ENCODE measurements at places on chromosomes 4 and X.

DNA sequence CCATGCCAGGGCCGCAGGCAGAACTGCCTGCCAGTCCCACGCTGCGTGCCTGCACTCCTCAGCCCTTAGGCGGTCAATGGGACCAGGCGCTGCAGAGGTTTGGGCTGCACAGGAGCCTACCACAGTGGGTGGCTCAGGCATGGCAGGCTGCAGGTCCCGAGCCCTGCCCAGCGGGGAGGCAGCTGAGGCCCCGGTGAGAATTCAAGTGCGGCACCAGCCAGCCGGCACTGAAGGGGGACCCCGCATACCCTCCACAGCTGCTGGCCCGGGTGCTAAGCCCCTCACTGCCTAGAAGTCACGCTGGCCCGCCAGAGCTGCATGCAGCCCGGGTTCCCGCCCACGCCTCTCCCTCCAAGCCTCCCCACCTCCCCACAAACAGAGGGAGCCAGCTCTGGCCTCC, 302.5 kb upstream of the UGT8 start:
- DNase-seq = no peak

- no peak for DNase-seq
These were observed 91.2 kb downstream of the LPAR4 start for GRCh38 chrX:78838709-78839108.

DNA sequence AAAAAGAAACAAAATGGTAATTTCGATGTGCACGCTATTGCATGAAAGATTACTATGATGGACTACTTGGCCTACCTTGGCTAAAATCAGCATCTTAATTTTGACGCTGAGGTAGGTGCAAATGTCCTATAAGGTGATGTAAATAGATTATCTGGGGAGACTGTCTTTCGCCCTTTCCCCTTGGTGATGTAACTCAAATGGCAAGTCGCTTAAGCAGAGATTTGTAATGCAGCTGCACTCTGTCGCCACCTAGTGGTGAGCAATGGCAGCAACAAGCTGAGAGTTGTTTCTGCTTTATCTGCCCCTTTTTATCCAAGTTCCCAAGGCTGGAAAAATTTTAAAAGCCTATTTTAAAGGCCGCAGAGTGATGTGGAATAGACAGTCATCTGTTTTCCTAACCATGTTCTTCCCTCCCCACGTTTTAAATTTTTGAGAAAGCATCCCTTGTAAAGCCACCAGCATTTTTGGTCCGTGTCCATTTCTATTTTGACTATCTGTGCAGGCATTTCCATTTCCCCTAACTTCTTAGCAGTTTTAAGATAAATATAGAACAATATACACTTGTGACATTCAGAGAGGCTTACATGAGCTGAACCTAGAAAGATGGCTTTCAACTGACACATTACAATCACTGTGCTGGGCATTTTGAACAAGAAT, 62.4 kb upstream of the PDLIM3 start:
- DNase-seq = peak; percentile 73

- DNase-seq = peak; percentile 73
These were observed 43.7 kb upstream of the TMSB15B start for GRCh38 chrX:103918571-103919269.

DNA sequence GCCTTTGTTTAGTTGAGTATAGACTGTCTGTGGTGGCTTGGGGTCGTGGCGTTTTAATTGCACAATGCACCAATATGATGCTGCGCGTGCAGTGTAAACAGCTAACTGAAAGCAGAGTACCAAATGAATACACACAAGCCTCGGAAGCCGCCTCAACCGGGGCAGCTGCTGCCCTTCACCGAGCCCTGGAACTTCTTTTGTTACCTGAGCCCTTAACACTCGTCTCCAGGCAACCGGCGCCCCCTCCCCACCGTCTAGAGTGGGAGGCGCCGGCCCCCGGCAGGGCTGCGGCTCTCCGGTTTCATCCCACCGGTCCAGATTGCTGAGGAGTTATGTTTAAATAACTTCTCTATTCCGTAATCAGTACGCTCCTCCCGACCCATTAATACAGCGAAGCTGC, 173.2 kb upstream of the TBL1X start:
- DNase-seq = no peak

- no peak for DNase-seq
These were observed 701 bp downstream of the ARHGAP4 start for GRCh38 chrX:153925387-153925738.

- no peak for DNase-seq
These were observed 34.6 kb downstream of the CNKSR2 start for GRCh38 chrX:21408788-21409187.

DNA sequence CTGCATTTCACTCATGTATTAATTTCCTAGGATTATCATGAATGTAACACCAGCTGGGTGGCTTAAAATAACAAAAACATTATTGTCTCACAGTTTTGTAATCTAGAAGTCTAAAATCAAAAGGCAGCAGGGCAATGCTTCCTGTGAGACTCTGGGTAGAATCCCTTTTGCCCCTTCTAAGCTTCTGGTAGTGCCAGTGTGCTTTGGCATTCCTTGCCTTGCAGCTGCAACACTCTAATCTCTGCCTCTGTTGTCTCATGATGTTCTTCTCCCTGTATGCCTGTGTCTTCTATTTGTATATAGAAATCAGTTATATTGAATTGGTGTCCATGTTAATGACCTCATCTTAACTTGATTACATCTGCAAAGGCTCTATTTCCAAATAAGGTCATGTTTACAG, 1117.3 kb downstream of the PCDH18 start:
- DNase-seq = no peak

DNA sequence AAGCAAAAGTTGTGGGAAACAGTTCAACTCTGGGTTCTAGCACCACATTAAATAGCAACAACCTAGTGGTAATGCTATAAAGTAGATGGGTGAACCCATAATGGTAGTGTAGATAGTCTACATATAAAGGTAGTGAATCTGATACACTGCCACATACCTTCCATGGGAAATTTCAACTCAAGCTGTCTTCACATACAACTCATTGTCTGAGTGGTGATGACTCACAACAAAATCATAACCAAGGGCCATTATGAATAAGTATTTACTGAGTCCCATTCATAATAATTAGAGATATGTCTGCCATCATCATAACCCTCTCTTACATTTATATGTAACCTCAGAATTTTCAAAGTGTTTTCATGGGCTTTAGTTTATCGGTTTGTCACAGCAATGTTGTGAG, 34.8 kb downstream of the EGF start:
- DNase-seq = peak; percentile 70

DNA sequence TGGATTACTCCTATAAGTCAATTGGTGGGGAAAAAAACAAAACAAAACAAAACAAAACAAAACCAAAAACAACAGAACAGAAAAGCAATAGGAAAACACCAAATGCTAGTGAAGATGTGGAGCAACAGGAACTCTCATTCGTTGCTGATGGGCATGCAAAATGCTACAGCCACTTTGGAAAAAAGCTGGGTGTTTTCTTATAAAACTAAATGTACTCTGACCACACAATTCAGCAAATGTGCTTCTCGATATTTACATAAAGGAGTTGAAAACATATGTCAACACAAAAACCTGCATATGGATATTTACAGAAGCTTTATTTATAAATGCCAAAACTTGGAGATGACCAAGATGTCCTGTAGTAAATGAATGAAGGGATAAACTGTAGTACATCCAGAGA, 703.6 kb upstream of the FAM241A start:
- no peak for DNase-seq

DNA sequence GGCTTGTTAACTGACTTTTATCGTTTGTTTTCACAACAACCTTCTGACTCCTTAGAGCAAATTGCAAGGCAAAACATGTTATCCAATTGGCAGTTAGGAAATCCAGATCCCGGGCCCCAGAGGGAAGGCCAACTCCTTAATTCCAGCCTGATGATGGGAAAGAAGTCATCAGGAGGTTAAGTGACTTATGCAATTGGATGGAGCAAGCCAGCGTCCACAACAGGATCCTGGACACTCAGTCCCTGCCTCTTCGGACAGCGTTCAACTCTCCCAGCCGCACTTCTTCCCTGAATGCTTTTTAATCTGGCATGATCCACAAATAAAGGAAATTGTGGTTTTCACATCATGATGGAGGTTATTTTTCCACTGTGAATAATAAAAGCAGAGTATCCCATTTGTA, 310.1 kb downstream of the RAB28 start:
- no peak for DNase-seq

GRCh38 chrX:78624962-78625909, 33.9 kb downstream of the RTL3 start:
- no peak for DNase-seq

DNA sequence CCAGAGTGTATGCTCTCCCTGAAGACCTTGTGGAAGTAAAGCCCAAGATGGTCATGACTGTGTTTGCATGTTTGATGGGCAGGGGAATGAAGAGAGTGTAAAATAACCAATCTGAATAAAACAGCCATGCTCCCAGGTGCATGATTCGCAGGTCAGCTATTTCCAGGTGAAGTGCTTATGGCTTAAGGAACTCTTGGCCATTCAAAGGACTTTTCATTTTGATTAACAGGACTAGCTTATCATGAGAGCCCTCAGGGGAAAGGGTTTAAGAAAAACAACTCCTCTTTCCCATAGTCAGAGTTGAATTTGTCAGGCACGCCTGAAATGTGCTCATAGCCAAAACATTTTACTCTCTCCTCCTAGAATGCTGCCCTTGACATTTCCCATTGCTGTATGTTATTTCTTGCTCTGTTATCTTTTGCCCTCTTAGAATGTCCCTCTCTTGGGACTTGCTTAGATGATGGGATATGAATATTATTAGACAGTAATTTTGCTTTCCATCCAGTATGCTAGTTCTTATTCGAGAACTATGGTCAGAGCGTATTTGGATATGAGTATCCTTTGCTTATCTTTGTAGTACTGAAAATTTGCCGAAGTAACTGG, 88.6 kb downstream of the PLS3 start:
- DNase-seq = peak; percentile 10

GRCh38 chr4:184645904-184646610, 3.2 kb downstream of the CASP3 start:
- no peak for DNase-seq

DNA sequence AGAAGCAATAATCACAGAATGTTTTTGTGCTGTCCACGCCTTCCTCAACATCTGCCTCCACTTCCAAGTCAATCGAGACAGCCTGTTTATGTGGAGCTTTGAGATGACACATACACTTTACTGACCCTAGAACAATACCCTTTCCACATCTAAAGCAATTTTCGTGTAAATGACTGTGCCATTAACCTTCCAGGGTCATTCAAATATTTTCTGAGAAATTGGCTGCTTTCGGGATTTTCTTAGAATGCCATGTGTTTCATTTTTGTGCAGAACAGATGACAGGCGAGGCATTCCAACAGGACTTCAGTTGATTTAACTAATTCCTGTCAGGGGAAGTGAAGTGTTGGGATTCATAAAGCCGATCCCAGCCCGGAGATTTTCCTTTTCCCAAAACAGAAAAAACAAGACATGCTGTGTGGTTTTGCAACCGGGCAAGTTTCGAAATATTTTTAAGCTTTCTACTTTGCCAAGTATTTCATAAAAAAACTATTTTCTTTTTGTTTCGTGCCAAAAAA, 73.9 kb downstream of the SORBS2 start:
- no peak for DNase-seq

GRCh38 chrX:74085642-74086236, 218.2 kb upstream of the ZCCHC13 start:
- DNase-seq = no peak

- DNase-seq = no peak
These were observed 219.0 kb upstream of the GATB start for GRCh38 chr4:151979819-151980218.

GRCh38 chr4:143186649-143187048, 1.9 kb downstream of the USP38 start:
- peak; percentile 10 for DNase-seq

- DNase-seq = peak; percentile 29
These were observed 142.1 kb upstream of the FTHL17 start for GRCh38 chrX:31213941-31214340.

GRCh38 chr4:40719008-40719623, 30.6 kb upstream of the NSUN7 start:
- DNase-seq = peak; percentile 79

DNA sequence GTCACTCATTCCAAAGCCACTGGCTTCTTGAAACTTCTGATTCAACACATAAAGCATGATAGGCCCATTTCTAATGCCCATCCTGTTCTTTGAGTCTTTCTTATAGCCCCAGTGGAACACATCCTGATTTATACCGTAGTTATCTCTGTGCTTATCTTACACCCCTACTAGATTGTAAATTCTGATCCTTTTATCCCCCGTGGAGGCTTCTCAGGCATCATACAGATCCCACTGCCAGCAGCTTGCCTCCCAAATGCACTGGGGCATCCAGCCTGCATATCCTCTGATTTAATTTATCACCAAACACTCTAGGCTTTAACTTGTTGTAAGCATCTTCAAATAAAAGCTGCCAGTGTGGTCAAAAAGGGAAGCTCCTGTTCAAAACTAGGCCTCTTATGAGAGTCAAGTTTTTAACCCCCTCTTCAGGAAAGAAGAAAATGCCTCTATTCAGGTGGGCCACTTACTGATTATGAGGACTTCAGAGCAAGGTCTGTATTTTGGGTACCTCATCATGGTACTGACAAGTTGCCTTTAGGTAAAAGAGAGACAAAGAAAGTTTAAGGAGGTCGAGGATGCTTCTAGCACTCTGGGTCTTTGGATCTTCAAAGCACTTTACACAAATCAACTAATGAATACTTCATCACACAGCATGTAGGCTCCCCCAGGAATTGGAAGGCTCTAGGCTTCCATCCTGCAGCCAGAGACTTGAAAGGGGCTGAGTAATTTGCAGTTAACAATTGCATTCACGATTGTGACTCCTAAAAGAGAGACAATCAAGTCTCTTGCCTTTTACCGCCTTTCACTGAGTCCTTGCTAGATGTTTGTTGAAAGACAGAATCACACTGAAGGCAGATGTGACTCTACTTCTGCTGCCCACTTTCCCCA, 95.8 kb upstream of the LDB2 start:
- DNase-seq = no peak

- peak; percentile 62 for DNase-seq
These were observed 108.1 kb upstream of the STOX2 start for GRCh38 chr4:183797011-183797444.

- peak; percentile 47 for DNase-seq
These were observed 17.1 kb upstream of the MAP7D3 start for GRCh38 chrX:136268051-136269048.

- no peak for DNase-seq
These were observed 82.4 kb downstream of the SOX3 start for GRCh38 chrX:140422501-140422900.

- peak; percentile 93 for DNase-seq
These were observed 2138.8 kb downstream of the PCDH7 start for GRCh38 chr4:32858971-32859370.

- DNase-seq = no peak
These were observed 117.3 kb upstream of the PPP3CA start for GRCh38 chr4:101464596-101464995.

All from kidney tubule cell (primary cell).